Breast epithelium (tissue), 4 donors: ENCODE measurements at places on chromosomes 12 and 14. TPM values are rescaled to one million over a fixed set of nuclear protein-coding genes. Genes with fewer than 3 reads are reported as not detected.
A peak's percentile ranks its signal among the peaks of the same experiment; 100 is the strongest.

Gene CFAP73
- not detected for total RNA-seq

Gene TTC9
- 0.48 TPM for total RNA-seq

Gene MYF5
- not detected for total RNA-seq

Gene SOAT2
- total RNA-seq = 0.16 TPM

Gene CD4
- total RNA-seq = 5.9 TPM

Gene RERGL
- 1.4 TPM for total RNA-seq

Gene CRACR2A
- total RNA-seq = 17.3 TPM

Gene LBHD2
- total RNA-seq = not detected

Gene PTGER2
- total RNA-seq = 5.9 TPM

Gene CFAP251
- 6.7 TPM for total RNA-seq

- H3K27ac ChIP-seq = peak within 1 kb of the TSS; percentile 80
- no peaks in the 10 kb centered on the region for H3K4me1 ChIP-seq
- peak within 1 kb of the TSS; percentile 28 for H3K4me3 ChIP-seq
- H3K36me3 ChIP-seq = no peaks in the 10 kb centered on the region
These were observed at the start of gene LUM for GRCh38 chr12:91111366-91112325. Gene LUM (minus strand): TSS chr12:91111494. CDS start chr12:91108979, 2,515 bp downstream.

GRCh38 chr12:64946132-64946829 lies 121.8 kb downstream of the TBC1D30 start:
- H3K27ac ChIP-seq = peak overlapping the region; percentile 19
- DNase-seq = peak; percentile 34
- H3K27me3 ChIP-seq = no peaks in the 10 kb centered on the region

DNA sequence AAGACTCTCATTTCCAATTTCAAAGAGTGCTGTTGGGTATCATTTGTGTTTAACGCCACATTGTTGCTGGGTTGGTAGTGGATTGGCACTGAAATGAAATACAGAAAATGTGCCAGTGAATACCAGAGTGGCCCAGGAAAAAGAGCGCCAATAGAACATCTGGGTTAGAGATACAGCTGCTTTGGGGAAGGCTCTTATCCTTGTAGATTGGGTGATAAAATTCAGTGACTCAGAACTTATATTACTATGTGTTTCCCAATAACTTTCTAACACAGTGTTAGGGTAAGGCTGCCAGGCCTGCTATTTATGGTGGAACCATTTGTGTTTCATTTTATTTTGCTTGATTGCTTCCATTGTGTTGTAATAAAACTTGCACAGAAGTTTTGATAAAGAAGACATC lies 168.2 kb upstream of the SSTR1 start:
- H3K4me3 ChIP-seq = no peak overlapping the region
- H3K27me3 ChIP-seq = no peaks in the 10 kb centered on the region
- DNase-seq = no peak
- H3K36me3 ChIP-seq = no peaks in the 10 kb centered on the region
- H3K4me1 ChIP-seq = no peaks in the 10 kb centered on the region

DNA sequence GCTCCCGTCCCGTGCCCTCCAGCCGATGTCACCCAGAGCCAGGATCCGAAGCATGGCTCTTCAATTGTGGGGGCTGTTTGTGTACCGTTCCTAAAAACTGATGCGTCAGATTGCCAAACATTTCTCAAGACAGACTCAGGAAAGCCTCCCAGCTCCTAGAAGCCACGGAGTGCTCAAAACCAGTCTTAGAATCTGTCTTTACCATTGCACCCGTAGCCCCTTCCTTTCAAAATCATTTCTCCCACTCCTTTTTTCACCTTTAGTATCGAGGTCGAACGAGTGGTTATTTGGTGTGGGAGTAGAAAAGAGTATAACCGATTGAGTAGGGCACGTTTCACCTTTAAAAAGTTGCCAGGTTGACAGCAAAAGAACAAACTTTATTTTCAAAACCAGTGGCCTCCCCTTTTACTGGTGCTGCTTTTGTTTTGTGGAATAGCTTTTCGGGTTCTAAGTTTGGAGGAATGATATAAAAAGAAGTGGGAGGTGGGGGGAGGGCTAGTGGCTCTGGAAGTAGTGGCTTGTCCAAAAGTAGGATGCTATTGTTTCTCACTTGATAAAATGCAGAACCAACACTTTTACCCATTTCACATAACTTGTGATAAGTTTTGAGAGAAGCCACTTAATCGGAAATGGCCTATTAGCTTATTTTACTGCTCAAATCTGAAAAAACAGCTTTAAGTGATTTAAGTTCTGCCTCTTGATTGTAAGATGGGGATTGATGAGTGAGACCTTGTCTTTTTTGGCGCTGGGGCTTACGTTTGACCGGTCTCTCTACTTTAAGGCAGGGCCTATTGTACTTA lies 803 bp downstream of the STK38L start:
- peak overlapping the region; percentile 63 for H3K4me3 ChIP-seq
- no peaks in the 10 kb centered on the region for H3K27me3 ChIP-seq
- H3K36me3 ChIP-seq = no peaks in the 10 kb centered on the region
- no peak for DNase-seq
- peak overlapping the region; percentile 86 for H3K27ac ChIP-seq

- no peak for DNase-seq
- H3K27ac ChIP-seq = no peak overlapping the region
- H3K4me1 ChIP-seq = no peaks in the 10 kb centered on the region
These were observed 37.1 kb downstream of the ITPR2 start for GRCh38 chr12:26795910-26796309.

DNA sequence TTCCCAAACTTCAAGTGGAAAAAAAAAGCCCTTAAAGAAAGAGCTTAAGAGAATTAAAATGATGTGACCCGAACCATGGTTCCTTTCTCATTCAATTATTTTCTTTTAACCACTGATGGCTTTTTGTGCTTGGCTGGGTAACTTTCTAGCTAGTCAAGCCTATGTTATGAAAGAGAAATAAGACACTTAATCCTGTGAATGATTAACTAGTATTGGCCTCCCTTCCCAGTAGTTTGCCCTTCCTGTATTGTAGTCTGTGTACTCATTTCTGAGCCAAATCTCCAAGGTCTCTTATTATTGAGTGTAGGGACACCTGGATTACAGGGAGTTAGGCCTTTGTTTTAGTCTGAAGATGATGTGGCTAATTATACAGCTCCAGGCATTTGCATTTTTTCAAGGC lies 353.0 kb downstream of the RAD51B start:
- H3K27ac ChIP-seq = peak overlapping the region; percentile 66
- H3K4me1 ChIP-seq = no peaks in the 10 kb centered on the region
- H3K36me3 ChIP-seq = no peaks in the 10 kb centered on the region
- H3K27me3 ChIP-seq = no peaks in the 10 kb centered on the region
- DNase-seq = no peak

GRCh38 chr12:131126662-131127173 lies 173.0 kb downstream of the ADGRD1 start:
- H3K4me3 ChIP-seq = no peak overlapping the region
- no peak for DNase-seq
- H3K36me3 ChIP-seq = no peaks in the 10 kb centered on the region
- no peak overlapping the region for H3K27ac ChIP-seq
- H3K27me3 ChIP-seq = no peaks in the 10 kb centered on the region

DNA sequence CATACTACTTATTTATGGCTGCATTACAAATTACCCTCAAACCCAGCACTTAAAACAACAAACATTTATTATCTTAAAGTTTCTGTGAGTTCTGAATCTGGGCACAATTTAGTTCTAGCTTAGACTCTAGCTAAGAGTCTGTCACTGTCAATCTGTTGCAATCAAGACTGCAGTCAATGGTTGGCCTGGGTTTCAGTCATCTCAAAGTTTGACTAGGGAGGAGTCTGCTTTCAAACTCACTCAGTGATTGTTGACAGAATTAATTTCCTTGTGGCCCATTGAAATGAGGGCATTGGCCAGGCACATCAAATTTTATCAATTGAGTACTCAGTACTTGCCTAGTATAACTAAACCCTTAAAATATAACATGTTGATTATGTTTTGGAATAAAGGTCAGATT lies 51.6 kb downstream of the ARID2 start:
- no peaks in the 10 kb centered on the region for H3K36me3 ChIP-seq
- DNase-seq = no peak
- H3K27ac ChIP-seq = no peak overlapping the region
- no peaks in the 10 kb centered on the region for H3K27me3 ChIP-seq
- no peaks in the 10 kb centered on the region for H3K4me1 ChIP-seq

DNA sequence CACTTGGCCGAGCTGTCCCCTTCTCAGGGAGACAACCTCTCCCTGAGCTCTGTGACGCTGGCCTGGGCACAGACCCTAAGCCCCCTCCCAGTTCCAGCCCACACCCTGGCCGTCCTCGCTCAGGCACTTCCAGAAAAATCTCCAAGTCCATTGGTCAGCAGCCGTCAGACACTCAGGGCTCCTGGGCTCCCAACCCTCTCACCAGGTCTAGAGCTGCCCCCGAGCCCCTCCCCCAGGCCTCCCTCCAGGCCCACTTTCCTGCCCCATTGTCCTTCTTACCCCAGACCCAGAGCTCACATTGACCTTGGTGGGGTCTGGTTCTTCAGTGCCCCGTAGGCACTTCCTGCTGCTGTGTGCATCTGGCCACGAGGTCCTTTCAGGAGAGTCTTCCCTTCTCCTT lies 249.3 kb upstream of the RTL1 start:
- no peak overlapping the region for H3K27ac ChIP-seq
- no peaks in the 10 kb centered on the region for H3K4me1 ChIP-seq
- H3K27me3 ChIP-seq = no peaks in the 10 kb centered on the region
- DNase-seq = no peak

DNA sequence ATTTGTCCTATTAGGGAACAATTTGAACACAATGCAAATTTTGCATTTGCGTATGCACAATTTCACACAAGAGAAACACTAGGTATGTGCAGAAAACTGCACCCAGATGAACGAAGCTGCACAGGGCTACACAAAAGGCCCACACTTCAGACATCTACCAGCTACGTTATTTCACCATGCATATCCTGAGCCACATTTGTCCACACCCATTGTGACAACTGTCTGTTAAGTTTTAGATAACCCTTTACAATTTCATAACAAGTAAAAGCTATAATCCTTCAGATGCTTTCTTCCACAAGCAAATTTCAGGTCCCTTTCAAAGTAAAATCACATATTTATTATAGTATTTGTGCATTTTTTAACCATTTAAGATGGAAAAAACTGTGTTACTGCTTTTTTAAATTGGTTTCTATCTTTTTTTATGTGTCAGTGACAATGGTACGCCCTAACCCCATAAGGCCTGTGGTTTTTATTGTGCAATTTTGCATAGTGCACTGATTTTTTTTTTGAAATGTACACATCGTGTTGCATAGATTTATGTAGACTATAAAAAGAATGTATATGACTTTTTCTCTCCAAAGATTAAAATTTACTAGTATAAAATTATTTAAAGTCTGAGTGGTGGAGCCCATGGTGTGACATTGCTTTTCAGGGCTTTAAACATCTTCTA lies 87.8 kb upstream of the BTG1 start:
- no peak overlapping the region for H3K27ac ChIP-seq
- no peaks in the 10 kb centered on the region for H3K36me3 ChIP-seq
- DNase-seq = no peak
- H3K4me3 ChIP-seq = no peak overlapping the region
- H3K4me1 ChIP-seq = no peaks in the 10 kb centered on the region
- no peaks in the 10 kb centered on the region for H3K27me3 ChIP-seq

- DNase-seq = no peak
- H3K36me3 ChIP-seq = no peaks in the 10 kb centered on the region
- H3K4me3 ChIP-seq = no peak overlapping the region
- H3K27me3 ChIP-seq = no peaks in the 10 kb centered on the region
- no peaks in the 10 kb centered on the region for H3K4me1 ChIP-seq
These were observed 38.3 kb downstream of the TTC7B start for GRCh38 chr14:90777830-90778485.

GRCh38 chr12:91098941-91099340 lies 12.4 kb downstream of the LUM start:
- no peaks in the 10 kb centered on the region for H3K36me3 ChIP-seq
- peak overlapping the region; percentile 59 for H3K27ac ChIP-seq
- no peaks in the 10 kb centered on the region for H3K27me3 ChIP-seq
- no peaks in the 10 kb centered on the region for H3K4me1 ChIP-seq

DNA sequence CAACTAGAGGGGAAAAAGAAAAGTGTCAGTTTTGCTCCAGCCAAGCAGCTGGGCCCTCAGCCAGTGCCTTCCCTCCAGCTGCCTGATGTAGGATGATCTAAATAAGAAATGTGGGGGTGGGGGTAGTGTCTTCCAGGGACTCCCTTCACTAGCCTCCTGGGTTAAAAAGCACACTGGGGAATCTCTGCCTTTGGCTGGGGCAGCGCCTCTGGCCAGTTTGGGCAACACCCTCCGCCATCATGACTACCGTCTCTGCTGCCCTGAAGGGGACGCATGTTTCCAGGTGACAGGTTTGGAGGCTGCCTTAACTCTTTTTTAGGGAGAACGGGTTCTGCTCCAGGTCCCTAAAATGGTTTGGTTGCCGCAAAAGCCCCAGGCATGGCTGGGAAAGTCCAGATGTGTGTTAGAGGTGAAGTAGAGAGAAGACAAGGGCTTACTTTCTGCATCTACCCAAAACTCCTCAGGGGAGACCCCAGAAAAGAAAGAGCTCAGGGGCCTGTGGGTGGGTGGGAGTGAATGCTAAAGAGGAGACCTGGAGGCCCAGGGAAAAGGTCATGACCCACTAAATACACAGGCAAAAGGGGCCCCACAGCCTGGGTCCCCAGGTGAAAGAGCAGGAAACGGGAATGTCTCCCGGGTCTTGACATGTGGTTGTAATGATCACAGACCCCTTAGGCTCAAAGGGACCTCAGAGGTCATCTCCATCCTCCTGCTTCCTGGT lies 132.8 kb upstream of the CCND2 start:
- H3K36me3 ChIP-seq = no peaks in the 10 kb centered on the region
- H3K4me1 ChIP-seq = no peaks in the 10 kb centered on the region
- no peaks in the 10 kb centered on the region for H3K27me3 ChIP-seq
- H3K4me3 ChIP-seq = no peak overlapping the region

DNA sequence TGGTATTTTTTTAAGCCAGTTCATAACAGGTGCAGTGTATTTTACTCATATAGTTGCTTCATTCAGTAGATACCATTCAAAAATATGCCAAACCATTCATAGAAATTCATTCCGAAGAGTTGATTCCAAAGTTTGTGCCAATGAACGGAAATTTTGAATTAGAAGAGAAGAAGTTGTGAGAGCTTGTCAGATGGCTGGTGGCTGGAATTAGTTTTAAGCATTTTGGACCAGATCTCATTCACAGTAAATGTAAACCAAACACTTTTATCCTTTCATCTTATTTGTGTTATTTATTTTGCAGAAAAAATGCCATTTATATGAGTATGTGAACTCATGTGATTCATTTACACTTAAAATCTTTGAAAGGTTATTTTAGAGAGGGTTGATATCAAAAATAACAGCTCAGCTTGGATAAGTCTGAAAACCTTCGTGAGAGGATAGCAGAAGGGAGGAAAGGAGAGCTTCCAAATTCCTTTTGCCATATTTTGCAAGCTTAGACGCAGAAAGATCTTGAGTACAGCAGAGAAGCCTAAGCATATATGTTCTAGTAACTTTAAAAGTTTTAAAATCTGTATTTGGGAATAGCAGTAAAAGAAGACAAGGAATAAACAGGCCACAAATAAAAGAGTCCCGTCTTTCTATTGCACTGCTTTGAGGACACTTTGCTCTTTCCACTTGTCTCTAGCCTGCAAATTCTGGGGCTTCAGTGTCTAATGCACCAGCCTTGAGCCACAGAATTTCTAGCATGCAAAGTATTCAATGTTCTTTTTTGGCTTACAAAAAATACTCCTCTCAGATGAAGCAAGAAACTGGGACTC lies 253.6 kb upstream of the FLRT2 start:
- no peak overlapping the region for H3K4me3 ChIP-seq
- no peaks in the 10 kb centered on the region for H3K4me1 ChIP-seq
- no peaks in the 10 kb centered on the region for H3K36me3 ChIP-seq
- no peaks in the 10 kb centered on the region for H3K27me3 ChIP-seq
